ENCODE measurements at places on chromosomes 13 and 19.

DNA sequence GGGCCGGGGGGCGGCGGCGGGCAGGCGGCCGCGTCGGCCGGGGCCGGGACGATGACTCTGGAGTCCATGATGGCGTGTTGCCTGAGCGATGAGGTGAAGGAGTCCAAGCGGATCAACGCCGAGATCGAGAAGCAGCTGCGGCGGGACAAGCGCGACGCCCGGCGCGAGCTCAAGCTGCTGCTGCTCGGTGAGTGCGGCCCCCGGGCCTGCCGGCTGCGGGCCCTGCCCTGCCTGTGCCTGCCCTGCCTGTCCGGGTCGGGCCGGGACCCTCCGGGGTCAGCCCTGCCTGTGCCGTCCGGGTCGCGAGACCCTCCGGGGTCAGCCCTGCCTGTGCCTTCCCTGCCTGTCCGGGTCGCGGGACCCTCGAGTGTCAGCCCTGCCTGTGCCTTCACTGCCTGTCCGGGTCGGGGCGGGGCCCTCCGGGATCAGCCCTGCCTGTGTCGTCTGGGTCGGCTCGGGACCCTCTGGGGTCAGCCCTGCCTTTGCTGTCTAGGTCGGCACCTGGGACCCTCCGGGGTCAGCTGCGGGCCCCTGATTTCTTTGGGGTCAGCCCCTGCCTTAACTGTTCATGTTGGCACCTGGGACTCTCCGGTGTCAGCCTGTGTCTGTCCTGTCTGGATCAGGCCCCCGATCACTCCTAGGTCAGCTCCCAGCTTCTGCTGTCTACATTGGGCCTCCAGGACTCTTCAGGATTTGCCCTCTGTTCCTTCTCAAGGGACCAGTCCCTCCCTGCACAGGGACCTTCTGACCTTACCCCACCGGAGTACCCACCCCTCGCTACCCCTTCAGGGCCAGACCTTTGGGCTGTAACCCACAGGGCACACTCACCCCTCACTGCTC is 659 bp downstream of the GNA11 start:
- no peak for DNase-seq

- no peak for DNase-seq
Measured at GRCh38 chr13:43242040-43242439, 218.7 kb downstream of the DNAJC15 start.

GRCh38 chr13:50587115-50587514 is 256.4 kb downstream of the DLEU7 start:
- DNase-seq = no peak

- DNase-seq = no peak
Measured at GRCh38 chr13:113005076-113005865, 36.3 kb downstream of the MCF2L start.

- DNase-seq = no peak
Measured at GRCh38 chr19:11296264-11296663, 304 bp downstream of the TSPAN16 start.

DNA sequence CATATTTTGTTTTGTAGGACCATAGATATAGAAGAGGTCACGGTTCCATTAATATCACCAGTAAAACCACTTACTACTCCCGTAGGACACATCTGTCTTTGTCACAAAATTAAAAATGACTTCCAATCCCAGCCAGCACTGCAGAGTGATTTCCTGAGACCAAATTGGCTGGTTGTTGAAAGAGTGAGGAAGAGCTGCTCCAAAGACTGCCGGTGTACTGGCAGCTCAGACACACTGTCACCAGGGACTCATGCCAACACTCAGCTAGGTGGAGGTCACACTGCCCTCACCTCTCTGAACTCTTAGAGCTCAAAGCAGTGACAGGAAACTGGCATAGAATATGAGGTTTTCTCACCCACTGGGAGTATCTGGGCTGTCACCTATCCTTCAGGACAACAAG is 52.1 kb downstream of the FLT1 start:
- no peak for DNase-seq

GRCh38 chr13:101829484-101829883 is 377.0 kb downstream of the ITGBL1 start:
- DNase-seq = no peak

GRCh38 chr19:29323021-29323430 is 110.1 kb upstream of the UQCRFS1 start:
- DNase-seq = no peak

- DNase-seq = no peak
Measured at GRCh38 chr19:4061178-4061682, 5.5 kb downstream of the ZBTB7A start.

- DNase-seq = no peak
Measured at GRCh38 chr13:33006638-33007037, 9.6 kb upstream of the KL start.

DNA sequence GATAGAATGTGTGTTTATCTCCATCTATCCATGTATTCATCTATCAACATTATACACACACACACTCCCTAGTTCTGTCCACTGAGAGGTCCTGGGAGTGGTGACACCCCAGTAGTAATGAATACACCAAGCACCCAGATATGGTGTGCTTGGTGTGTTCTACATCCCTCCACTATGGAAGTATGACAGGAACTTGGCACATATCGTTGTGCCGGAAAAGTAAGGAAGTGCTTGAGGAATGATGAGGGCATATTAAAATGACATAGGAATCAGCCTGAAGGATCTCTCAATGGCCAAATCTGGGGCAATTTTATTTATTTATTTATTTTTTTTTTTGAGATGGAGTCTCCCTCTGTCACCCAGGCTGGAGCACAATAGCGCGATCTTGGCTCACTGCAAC is 28.3 kb upstream of the FBXO17 start:
- DNase-seq = no peak

- DNase-seq = no peak
Measured at GRCh38 chr19:18762125-18763023, 28.7 kb downstream of the COMP start.

DNA sequence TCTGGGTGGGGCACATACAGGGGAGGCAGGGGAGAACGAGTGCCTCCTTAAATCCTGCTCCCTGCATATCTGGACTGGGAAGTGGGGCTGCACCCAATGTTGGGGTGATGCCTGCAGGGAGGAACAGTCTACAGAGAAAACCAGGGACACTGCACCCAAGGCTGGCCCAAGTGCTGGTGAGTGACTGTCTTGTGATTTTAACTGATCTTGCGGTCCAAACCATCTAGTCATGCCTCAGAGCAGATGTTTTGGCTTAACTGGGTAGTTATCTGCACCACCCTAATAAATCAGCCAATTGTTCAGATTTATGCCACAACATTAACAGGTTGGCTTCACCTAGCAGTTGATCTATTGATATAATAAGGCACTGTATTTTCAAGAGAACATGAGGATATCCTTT is 219.2 kb upstream of the IRS2 start:
- no peak for DNase-seq

DNA sequence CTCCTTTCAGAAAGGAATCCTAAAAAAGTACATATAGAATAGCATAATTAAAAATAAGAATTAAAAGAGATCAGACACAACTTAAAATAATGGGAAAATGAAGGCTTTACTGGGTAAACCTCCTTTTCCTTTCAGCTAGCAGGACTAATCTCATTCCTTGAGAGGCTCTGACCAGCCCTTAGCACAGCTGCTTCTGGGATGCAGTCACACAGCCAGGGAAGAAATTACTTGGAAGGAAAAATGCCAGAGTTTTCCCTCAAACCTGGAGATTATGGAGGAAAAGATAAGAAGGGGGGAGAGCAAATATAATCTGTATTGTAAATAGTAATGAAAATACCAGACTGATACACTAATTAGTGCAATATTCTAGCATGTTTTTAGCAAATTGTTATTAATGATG is 91.8 kb downstream of the LRCH1 start:
- DNase-seq = no peak

GRCh38 chr19:54248016-54248601 is 5.5 kb upstream of the LILRA6 start:
- DNase-seq = no peak

- no peak for DNase-seq
Measured at GRCh38 chr13:46666727-46667456, 113.9 kb downstream of the LRCH1 start.

DNA sequence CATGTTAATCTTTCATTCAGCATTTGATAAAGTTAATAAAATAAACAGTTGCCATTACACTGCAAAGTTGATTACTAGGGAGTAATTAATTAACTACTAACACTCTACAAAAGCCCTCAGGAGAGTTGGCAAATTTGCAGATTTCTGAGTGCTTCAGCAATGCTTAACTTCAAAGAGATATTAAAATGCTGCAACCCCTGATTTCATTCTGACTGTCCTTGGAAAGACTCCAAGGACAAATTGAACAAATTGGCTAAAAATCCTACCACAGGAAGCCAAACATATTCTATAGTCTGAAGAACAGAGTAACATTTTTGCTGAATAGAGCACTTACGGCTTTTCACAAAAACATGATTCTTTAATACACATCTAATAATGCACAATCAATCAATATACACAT is 1543.0 kb downstream of the SLITRK5 start:
- no peak for DNase-seq

- no peak for DNase-seq
Measured at GRCh38 chr19:17943274-17944221, 10.7 kb downstream of the CCDC124 start.

GRCh38 chr19:38683393-38684077 is 36.1 kb downstream of the ACTN4 start:
- DNase-seq = no peak
